ENCODE measurements at places on chromosomes 4 and X. TPM values are rescaled to one million over a fixed set of nuclear protein-coding genes. Genes with fewer than 3 reads are reported as not detected.

The XAGE1A gene
- not detected for total RNA-seq

- no peak for DNase-seq
Measured at GRCh38 chrX:136097871-136098805, 49.2 kb upstream of the FHL1 start.

DNA sequence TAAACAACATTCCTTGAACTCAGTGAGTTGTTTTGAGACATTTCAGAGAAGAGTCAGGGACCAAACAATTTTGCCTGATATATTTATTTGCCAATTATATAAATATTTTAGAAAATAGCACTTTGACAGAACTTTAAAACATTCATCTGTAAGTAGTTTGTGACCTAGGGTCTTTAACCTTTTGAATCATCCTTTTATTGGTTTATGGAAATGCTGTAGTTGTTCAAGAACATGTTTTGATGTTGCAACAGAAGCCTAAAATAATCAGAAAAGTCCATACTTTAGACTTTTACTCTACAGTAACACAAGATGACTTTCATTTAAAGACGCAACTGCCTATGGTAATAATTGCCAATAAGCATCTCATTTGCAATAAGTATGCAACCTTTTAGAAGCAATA is 43.0 kb downstream of the CXCL1 start:
- DNase-seq: no peak

DNA sequence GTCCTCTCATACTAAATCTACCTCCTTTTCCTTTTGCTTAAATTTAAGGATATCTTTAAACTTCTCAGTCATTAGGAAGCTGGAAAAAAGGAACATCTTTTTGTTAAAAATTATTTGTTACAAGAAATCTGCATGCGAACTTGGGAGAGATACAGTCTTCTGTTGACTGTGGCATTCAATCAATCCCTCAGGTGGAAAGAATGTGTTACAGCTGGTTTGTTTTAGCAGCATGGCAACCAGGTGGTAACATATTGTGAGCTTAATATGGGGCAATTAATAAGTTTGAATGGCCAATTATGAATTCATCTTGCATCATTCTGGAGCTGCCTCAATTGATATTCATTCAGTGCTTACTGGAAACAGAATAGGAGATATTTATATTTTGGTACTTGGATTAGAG is 135.0 kb downstream of the GC start:
- DNase-seq: no peak
